ENCODE measurements at places on chromosomes 7 and 10.

GRCh38 chr7:25083201-25083600 lies 41.9 kb downstream of the CYCS start:
- no peak for DNase-seq

DNA sequence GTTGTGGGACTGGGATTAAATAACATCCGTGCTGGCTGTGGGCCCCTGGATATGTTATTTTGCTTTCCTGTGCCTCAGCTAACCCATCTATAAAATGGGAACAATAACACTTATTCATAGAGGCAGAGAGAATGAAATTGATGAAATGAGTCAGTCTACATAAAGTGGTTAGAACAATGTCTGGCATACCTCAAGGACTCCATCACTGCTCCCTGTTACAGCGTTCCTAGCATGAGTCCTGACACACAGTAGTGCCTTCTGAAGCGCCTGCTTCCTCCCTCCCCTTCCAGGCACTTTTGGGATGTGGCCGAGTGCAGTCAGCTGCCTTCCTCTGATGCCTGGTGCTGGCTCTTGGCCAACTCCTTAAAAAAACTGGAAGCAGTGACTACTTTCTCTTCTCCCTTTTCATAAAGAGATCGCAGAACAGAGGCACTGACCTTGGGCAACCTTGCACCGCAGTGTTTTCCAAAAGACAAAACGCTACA lies 108.4 kb upstream of the ZMIZ1 start:
- DNase-seq, result no peak

GRCh38 chr10:42942279-42942950 lies 134.5 kb upstream of the RET start:
- DNase-seq, result no peak

- no peak for DNase-seq
These were observed 74.6 kb downstream of the ORC5 start for GRCh38 chr7:104133238-104133637.

DNA sequence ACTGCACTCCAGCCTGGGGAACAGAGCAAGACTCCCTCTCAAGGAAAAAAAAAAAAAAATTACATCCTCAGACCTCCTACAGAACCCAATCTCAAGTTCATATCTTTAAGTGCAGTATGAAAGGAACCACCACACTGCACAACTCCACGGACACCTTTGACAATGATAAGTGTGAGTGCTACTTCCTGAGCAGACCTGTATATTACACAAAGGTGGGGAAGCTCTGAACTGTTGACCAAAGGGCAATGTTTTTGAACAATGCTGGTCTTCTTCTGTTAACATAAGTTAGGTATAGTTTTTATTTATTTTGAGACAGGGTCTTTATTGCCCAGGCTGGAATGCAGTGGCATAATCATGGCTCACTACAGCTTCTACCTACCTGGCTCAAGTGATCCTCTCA lies 54.1 kb upstream of the RNF148 start:
- no peak for DNase-seq

DNA sequence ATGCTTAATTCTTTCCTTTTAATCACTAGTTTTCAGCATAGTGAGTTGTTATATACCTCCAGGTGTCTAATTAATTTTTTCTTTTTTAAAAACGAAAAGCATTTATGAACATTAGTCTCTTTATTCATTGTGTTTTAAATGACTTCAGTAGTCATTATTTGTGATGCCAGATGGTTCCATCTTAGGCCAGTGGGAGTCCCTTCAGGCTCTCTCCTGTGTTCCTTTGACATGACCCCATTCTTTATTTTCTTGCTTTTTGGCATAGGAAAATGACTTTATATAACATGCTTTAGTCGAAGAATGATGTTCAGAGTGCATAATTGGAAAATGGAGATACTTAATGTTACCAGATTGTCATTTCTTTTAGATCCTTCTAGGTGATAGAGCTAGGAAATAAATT lies 24.4 kb downstream of the MKLN1 start:
- no peak for DNase-seq

DNA sequence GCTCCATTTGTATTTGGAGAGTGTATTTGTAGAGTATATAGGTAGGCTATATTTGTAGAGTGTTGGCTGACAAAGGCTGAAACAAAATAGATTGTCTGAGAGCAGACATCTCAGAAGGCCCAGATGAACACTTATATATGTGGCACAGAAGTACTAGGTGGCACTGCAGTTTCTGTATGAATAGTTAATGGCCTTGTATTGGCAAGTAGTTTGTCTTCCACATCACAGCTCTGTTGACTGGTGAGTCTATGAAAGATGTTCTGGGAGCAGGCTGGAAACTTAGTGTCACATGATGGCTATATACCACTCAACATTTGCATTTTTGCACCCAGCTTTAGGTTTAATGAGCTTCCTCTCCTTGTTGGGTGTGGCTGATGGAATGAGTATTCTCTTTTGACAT lies 51.9 kb downstream of the CCNY start:
- no peak for DNase-seq

- no peak for DNase-seq
These were observed 38.7 kb downstream of the RAB18 start for GRCh38 chr10:27542812-27543211.

GRCh38 chr10:9819756-9820494 lies 1197.7 kb upstream of the CELF2 start:
- DNase-seq, result no peak

- DNase-seq, result no peak
These were observed 25.8 kb downstream of the PLA2G12B start for GRCh38 chr10:72928798-72929197.
